ENCODE measurements at places on chromosomes 12 and 14.

GRCh38 chr12:68422956-68423574 is 90.9 kb upstream of the MDM1 start:
- no peak for DNase-seq

- no peak for DNase-seq
Measured at GRCh38 chr12:25932971-25933370, 25.5 kb upstream of the RASSF8 start.

GRCh38 chr12:24404086-24404815 is 454.8 kb upstream of the SOX5 start:
- DNase-seq = no peak

- DNase-seq = no peak
Measured at GRCh38 chr12:45049912-45050750, 768 bp downstream of the DBX2 start.

- no peak for DNase-seq
Measured at GRCh38 chr14:60153991-60154390, 11.2 kb downstream of the DHRS7 start.

- no peak for DNase-seq
Measured at GRCh38 chr12:8894378-8894777, 19.9 kb upstream of the PHC1 start.

GRCh38 chr12:118033902-118034301 is 17.4 kb downstream of the RFC5 start:
- no peak for DNase-seq

Measured in OCI-LY7 (cell line).